Thoracic aorta endothelial cell (primary cell): ENCODE measurements at places on chromosomes 1 and 21. TPM values are rescaled to one million over a fixed set of nuclear protein-coding genes. Genes with fewer than 3 reads are reported as not detected.

Gene TRIM17
- total RNA-seq, result not detected in 2 replicates

Gene AK2
- 277 and 291 TPM in 2 replicates for total RNA-seq

Gene TNFAIP8L2
- not detected in 2 replicates for total RNA-seq

Gene MSTO1
- 22.5 and 23.5 TPM in 2 replicates for total RNA-seq
